ENCODE measurements at places on chromosomes 13 and 19.
A peak's percentile ranks its signal among the peaks of the same experiment; 100 is the strongest.

- DNase-seq, result no peak
Observed at GRCh38 chr19:12656899-12657571, 9.5 kb downstream of the MAN2B1 start.

GRCh38 chr19:11887611-11888531, at the start of gene ZNF69:
TSS of gene ZNF69 (plus strand) at chr19:11887782. CDS start at chr19:11887924, 142 bp downstream.
- peak; percentile 17 for DNase-seq

DNA sequence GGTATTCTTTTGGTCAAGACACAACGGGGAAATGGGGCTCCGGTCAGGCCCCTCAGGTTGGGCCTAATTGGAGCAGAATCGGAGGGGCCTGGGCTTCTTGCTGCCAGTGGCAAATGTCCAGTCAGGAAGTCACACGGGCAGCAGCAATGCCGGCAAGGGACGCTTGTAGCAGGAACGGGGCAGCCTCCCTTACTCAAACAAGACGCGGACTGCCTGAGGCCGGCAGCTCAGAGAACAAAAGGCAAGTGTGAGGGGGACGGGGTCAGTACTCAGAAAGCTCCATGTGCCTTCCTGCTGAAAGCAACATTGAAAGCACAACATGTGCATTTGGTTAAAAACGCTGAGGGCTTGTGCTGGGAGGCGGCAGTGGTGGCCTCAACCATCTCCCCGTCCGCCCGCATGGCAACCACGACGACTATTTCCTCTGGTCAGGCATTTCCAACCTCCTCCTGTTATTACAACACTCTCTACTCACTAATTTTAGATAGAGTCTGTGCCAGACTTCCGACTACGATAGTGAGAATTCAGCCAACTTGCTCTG, 20.5 kb upstream of the RASA3 start:
- DNase-seq, result no peak

DNA sequence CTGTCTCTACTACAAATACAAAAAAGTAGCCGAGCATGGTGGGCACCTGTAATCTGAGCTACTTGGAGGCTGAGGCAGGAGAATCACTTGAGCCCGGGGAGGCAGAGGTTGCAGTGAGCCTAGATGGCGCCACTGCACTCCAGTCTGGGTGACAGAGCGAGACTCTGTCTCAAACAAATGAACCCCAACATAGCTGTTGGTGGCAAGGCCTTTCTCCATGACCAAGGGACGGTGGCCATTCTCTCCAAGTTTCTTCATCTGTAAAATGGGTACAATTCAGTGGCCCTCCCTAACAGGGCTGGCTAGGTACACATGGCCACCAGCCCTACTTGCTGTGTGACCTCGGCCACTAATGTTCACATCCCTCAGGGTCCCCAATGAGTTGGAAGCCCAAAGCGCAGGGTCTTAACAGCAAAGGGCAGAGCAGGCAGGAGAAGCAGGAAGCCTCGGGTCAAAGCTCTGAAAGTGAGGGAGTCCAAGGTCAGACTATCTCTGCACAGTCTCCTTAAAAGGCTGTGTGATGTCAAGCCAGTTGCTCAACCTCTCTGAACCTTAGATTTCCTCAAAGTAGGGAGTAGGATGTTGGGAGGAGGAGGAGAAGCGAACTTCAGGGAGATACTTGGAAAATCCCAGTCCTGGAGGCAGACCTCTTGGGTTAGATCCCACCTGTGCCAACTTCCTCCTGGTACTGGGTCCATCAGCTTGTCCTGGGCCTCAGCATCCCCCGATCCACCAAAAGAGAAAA, 2.7 kb downstream of the JUND start:
- DNase-seq, result no peak

DNA sequence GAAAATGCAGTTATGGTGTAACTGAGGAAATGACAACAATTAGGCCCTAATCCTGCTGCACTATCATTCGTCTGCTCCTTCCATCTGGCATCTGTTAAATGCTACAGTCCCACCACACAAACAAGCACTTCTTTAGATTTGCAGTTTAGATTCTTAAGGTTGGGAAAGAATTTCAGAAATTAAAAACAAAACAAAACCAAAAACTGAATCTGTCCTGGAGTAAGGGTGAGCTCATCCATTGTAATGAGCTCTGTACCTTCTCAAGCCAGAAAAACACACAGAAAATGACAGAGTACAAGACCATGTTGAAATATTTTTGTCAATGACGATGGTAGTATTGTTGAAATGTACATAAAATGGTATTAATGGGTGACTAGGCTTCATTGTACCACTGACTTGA, 28.3 kb downstream of the SMAD9 start:
- DNase-seq, result no peak

DNA sequence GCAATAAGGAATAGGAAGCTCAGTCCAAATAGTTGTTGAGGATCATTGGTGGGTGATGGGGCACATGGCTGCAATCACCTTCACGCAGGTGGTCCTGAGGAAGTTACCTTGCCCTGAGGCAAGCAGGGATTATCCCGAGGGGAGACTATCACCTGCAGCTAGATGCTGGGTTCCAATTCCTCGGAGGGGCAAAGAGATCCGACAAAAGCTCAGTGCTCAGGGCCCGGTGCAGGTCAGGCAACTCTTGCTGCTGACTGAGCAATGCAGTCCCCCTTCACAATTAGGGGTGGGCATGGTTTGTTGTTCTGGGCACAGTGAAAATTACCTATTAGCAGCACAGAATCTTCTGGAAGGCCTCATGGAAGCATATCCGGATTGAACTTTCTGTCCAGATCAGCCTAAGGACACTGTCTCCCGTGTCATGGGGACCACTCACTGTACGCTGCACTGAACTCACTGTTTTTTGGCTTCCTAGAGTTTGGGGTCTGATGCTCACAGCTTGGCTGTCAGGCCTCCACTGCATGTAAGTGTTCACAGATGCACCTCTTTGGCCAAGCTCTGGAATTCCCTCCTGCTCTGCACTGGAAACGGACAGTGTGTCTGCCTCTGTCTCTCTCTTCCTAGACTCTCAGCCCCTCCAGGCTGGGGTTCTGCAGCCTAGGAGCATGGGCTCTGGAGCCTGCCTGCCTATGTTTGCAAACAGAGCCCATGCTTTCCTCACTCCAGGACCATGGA, 372.7 kb downstream of the ZNF536 start:
- no peak for DNase-seq

DNA sequence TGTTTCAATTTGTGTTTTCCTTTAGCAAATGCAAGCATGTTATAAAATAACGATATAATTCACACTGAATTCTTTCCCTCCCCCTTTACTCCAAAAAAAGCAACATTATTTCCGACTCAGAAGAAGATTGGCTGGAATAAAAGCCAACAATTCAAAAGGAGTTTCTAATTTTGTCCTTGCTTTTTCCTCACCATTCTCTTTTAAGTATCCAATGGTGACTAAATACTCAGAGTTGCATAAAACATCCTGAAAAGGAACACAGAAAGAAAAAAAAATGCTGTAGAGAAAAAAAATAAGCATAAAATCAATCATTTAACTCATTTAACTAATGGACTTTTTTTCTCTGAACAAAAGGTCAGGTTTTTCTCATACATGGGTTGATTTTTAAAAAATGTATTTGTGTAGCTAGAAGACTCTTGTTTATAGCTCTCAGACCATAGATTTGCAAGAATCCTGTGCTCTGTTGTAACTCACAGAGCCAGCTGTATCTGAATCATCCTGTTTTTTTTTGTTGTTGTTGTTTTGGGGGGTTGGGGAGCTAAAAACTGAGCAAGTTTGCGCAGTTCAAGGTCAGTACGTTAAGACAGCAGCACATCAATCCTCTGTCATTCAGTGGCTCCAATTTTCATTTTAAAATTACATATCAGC, 108.1 kb downstream of the PCDH17 start:
- DNase-seq, result no peak

DNA sequence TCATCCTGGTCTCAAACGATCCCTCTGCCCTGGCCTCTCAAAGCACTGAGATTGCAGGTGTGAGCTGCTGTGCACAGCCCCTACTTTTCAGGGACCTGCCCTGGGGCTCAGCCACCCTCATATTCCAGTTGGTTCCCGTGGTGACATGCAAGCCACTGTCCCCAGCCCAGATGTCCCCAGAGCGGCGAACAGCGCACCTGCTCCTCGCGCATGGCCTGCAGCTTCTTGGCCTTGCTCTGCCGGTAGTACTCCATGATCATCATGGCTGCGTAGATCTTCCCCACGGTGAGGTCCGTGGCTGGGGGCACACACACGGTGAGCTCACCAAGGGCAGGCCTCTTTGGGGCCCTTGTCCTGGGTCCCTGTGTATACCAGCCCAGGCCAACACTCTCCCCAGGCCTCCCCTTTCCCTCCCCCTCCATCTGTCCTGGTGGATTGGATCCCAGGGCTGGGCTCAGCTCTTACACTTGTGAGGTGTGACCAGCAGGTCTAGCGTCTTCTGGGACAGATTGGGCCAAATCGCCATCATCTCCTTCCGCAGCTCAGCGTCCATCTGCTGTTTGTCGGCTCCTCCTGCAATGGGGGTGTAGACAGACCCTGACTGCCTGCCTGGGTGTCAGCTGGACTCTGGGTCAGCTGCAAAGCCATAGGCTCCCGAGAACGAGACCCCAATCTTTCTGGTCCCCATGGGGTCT, 64.0 kb downstream of the IER2 start:
- DNase-seq, result no peak

- DNase-seq, result no peak
Observed at GRCh38 chr13:95360464-95361097, 59.3 kb upstream of the ABCC4 start.

DNA sequence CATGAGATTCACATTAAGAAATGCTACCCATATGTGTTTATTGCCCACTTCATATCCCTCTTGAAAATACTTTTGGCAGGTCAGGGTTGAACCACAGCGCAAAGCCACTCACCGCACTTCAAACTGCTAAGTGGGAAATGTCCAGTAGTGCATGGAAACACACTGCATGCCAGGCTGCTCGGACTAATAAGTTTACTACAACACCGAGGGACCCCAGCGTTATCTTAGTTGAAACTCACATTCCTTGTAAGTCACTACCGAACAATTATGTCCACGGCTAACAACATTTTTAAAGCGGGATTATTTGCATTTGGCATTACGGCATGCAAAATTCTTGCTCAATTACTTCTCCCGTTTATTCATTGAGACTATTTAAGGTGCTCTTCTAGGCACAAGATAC, 4.0 kb downstream of the BRD4 start:
- no peak for DNase-seq

- peak; percentile 39 for DNase-seq
Observed at GRCh38 chr19:2015608-2015950, at the start of gene BTBD2. TSS of gene BTBD2 (minus strand) at chr19:2015714. CDS start at chr19:2015703, 11 bp downstream.

DNA sequence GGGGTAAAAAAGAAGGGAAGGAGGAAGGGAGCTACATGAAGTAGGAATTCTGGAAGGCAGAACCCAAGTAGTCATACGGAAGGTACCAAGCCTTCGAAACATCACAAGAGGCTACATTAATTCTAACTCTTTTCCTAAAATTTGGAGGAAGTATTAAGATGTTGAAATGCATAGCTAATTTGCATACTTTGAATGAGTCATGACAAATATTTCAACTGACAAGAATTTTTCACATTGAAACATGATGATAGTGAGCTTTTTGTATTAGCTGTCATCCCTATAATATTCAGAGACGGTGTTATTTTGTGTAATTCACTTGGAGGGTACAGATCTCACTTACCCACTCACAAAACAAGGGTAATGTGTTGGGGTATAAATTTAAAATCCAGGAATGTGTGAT, 9.1 kb upstream of the ACOD1 start:
- DNase-seq, result no peak

DNA sequence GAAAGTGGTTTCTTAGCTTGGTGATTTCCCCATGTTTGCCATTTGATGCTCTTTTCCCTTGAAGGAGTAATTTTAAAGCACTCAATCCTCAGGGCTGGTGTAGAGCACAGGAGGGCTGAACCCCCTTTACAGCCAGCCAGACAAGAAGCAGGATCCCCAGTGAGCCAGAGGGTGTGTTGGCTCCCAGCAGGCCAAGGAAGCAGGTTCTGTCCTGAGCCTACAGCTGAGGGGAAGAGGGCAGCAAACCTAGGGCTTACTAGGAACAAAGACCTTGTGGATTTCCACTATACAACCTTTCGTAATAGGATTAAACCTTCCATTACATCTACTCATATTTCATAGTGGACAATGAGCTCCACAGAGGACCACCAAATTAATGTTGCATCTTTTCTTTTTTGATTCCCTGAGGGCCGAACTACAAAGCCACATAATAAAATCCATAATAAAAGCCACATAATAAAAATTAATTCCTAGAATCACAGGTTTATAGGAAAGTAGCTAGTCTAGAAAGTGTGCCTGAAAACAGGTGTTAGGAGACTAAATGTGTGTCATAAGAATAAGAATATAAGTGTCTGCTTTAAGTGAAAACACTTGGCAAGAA, 300.2 kb downstream of the DCLK1 start:
- no peak for DNase-seq

DNA sequence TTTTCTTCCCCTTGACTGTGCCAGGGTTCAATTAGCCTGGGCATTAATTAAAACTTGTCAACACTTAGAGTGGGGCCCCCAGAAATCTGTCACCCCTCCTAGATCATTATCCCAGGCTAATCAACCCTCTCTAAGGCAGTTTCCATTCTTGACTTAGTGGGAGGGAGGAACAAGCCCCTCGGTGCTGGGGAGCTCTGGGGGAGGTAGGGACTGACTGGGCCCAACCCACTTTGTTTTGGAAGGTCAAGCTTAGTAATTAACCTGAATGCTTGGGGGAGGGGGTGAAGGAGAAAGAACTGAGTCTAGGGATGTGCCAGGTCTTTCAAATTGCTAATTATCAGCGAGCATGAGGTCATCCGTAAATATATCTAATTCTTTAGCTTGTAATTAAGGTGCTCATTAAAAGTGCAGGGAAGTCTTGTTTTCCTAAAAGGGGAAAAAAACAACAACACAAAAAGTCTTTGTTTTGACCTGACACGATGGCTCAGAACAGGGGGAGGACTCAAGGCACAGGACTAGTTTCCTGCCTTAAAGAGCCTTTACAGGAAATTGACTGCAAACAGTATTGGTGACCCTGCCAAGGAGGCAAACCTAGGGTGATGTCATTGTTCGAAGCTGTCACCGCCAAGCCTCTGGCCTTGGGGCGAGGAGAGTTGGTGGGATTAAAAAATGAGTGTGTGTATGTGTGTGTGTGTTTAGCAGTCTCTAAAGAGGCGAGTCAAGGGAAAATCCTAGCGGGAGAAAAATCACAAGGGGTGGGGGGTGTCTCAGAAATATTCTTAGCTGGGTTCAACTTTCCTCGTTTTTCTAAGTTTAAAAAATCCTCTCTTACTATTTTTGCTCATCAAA, 19.4 kb downstream of the ACTN4 start:
- no peak for DNase-seq

DNA sequence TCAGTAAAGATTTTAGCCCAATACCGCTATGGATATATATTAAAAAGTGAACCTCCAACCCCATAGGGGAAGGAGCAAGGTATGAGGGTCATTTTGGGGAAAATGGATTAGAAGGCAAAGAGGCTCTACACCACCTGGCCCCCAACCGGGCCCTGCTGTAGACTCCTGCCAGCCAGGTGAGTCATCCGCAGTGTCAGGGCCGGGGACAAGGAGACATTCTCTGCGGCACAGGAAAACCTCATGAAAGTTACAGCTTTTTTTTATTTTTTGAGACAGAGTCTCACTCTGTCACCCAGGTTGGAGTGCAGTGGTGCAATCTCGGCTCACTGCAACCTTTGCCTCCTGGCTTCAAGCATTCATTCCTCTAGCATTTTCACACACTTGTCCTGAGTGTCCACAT, 32.0 kb downstream of the ZFR2 start:
- no peak for DNase-seq

DNA sequence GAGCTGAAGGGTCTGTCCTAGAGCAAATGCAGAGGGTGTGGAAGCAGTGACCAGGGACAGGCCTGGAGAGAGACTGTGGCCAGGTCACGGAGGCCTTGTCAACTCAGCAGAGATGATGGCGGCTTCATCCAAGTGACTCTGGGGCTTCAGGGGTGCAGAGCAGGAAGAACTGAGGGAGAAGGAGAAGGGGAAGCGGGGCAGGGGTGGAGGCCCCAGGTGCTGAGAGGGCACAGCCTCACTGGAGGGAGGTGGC, 299.1 kb downstream of the ZNF536 start:
- DNase-seq, result no peak

GRCh38 chr19:48069435-48069834, 25.6 kb upstream of the CABP5 start:
- DNase-seq, result no peak

Measured in stimulated activated CD4-positive, alpha-beta T cell treated with anti-CD3 and anti-CD28 coated beads, TNF-alpha, amount 100 ng/mL, for 4 hours (primary cell).